ENCODE measurements at places on chromosomes 11 and 22. TPM values are rescaled to one million over a fixed set of nuclear protein-coding genes. Genes with fewer than 3 reads are reported as not detected.

PTGDR2 gene
- 0.52 TPM for total RNA-seq

F2 gene
- total RNA-seq, result not detected

GNAZ gene
- total RNA-seq, result 44.1 TPM

ZP1 gene
- total RNA-seq, result not detected

FGF4 gene
- not detected for total RNA-seq

DNA sequence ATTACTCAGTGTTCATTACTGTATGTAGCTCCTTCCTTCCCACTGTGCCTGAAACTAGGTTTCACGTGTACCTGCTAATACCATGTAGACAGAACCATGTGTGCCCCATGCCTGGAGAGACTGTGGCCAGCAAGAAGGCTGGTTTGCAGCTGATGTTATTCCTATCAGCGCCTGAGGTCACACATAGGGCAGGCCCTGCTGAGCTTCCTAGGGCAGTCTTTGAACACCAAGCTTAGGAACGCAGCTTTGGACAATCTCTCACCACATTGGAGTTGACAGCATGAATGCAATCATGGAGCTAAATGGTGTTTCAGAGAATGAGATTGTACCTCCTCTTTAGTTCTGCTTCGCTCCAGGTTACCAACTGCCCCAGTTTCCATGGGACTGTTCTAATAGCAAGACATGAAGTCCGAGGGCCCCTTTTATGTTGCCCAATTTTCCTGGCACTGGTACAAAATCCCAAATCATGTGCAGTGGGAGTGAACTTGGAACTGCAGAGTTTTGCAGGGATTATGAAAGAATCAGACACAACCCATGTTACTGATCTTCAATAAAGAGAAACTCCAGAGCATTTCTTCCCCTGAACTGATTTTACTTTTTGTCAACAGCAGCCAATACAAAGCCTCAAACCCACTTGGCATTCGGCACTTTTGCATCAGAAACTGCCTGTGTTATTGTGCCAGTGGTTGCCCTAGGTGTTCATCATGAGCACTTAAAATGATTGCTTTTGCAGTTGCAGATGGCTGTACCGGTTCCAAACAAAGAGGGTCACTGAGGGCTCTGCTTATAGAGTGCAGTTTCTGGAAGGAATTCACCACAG lies 154.2 kb upstream of the TTC12 start:
- H3K4me3 ChIP-seq, result no peak overlapping the region
- H3K27ac ChIP-seq, result no peak overlapping the region
- H3K27me3 ChIP-seq, result peaks cover 15% of the 10 kb centered on the region
- H3K4me1 ChIP-seq, result no peaks in the 10 kb centered on the region
- no peak for DNase-seq

DNA sequence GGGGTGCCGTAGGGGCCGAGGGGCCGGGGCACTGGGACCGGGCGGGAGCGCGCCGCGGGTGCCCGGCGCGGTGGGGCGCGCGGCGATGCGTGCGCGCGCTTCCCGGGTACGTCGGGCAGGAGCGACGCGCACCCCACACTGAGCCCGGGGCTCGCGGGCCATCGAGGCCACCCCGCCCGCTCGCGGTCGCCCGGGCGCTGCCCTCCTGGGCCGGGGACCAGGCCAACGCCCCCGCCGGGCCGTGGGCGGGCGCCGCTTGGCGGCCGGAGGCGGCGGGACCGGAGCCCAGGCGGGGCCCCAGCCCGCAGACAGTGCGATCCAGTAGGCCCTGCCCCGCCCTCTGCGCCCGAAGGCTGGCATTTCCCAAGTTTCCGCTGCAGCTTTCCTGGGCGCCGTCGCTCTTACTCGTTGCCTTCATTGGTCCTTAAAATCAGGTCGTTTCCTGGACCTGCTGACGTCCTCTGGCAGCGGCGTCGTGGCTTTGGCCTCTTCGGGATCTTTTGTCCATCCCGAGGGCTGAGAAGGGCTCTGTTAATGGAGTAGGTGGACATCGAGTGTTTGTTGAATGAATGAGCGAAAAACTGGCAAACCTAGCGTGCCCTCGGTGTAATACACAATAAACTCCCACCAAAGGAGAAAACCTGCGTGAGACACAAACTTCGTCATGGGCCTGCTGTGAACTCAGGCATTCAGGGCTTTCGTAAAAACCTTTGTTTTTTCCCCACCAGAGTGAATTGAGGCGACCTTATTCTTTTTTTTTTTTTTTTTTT lies 638 bp downstream of the PARVA start:
- peak overlapping the region; percentile 87 for H3K4me3 ChIP-seq
- DNase-seq, result no peak
- H3K27ac ChIP-seq, result no peak overlapping the region

DNA sequence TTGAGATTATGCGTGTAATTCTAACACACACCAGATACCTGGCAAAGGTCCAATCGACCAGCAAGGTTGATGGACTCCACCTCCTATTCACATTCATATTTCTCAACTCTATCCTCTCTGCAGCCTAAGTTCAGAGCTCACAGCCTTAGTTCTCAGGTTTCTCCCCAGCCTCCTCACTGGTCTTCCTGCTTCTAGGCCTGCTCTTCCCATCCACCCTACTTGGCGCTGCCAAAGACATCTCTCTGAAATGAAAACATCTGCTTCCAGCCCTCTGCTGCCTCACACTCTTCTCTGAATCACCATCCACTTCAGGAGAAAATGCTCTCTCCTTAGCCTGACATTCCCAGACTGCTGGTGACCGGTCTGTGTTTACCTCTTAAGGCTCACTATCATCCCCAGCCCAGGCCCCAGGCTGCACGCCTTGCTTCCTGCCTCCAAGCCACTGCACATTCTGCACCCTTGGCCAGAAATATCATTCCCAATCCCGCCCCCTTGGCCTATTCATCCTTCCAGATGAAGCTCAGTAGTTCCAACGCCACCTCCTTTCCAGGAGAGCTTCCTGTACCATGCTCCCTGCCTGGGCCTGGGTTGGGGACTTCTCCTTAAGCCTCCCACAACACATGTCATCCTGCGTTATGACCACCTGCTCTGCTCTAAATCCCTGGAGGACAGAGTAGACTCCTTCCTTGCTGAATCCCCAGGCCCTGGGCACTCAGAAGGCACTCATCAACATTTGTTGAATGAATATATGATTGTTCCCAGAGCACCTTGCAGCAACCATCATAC lies 3.5 kb downstream of the ARRB1 start:
- H3K4me1 ChIP-seq, result peaks cover 69% of the 10 kb centered on the region
- peak overlapping the region; percentile 28 for H3K4me3 ChIP-seq
- H3K27me3 ChIP-seq, result no peaks in the 10 kb centered on the region
- no peak for DNase-seq
- H3K27ac ChIP-seq, result peak overlapping the region; percentile 75

GRCh38 chr11:47778878-47779483 lies 11.8 kb upstream of the FNBP4 start:
- no peaks in the 10 kb centered on the region for H3K36me3 ChIP-seq
- no peak overlapping the region for H3K4me3 ChIP-seq
- H3K27me3 ChIP-seq, result no peaks in the 10 kb centered on the region
- no peaks in the 10 kb centered on the region for H3K4me1 ChIP-seq
- no peak for DNase-seq
- no peak overlapping the region for H3K27ac ChIP-seq

DNA sequence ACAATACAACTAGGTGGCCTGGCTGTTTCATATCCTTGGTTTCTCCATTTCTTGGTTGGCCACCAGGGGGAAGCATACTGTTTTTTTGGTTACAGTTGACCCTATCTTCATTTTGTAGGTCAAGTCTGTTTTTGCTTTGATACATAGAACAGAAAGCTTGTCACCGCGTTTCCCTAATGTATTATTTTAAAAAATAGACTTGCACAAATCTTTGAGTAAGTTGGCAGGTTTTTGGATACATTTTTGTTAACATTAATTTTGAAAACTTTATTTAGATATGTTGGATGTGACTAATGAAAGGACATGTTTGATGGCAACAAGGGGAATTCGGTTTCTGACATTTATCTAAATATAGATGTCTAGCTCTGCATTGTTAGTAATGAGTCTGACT lies 3.0 kb downstream of the NCR3LG1 start:
- peak overlapping the region; percentile 78 for H3K27ac ChIP-seq
- no peaks in the 10 kb centered on the region for H3K27me3 ChIP-seq
- peak overlapping the region; percentile 94 for H3K4me3 ChIP-seq
- H3K36me3 ChIP-seq, result no peaks in the 10 kb centered on the region
- H3K4me1 ChIP-seq, result peaks cover 27% of the 10 kb centered on the region

- H3K27ac ChIP-seq, result peak overlapping the region; percentile 56
- no peak for DNase-seq
- H3K36me3 ChIP-seq, result no peaks in the 10 kb centered on the region
- no peaks in the 10 kb centered on the region for H3K27me3 ChIP-seq
- peaks cover 32% of the 10 kb centered on the region for H3K4me1 ChIP-seq
These were observed 5.1 kb downstream of the PANX1 start for GRCh38 chr11:94133752-94134151.

DNA sequence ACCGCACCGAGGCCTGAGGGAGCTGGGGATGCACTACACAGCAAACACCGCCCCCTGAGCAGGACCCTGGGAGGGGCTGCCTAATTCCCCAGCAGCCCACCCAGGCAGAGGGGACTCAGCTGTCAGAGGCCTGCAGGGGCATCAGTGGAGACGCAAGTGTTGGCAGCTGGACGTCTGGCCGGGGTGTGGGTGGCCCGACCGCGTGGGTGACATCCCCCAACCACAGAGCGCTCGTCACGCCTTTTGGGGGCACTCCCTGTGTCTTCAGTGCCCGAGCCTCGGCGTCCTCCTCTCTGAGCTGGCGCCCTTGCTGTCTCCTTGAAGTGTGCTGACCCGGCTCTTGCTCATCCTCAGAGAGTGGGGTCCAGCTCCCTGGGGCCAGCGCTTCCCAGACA lies 150.2 kb downstream of the BRD1 start:
- peaks cover 5% of the 10 kb centered on the region for H3K4me1 ChIP-seq
- H3K27ac ChIP-seq, result no peak overlapping the region
- no peak overlapping the region for H3K4me3 ChIP-seq
- peaks cover 27% of the 10 kb centered on the region for H3K27me3 ChIP-seq

GRCh38 chr22:23424031-23424430 lies 156.1 kb downstream of the IGLL1 start:
- H3K4me1 ChIP-seq, result no peaks in the 10 kb centered on the region
- H3K4me3 ChIP-seq, result no peak overlapping the region
- no peak for DNase-seq
- H3K27ac ChIP-seq, result no peak overlapping the region

- H3K27ac ChIP-seq, result no peak overlapping the region
- no peak overlapping the region for H3K4me3 ChIP-seq
- H3K36me3 ChIP-seq, result no peaks in the 10 kb centered on the region
- peaks cover 12% of the 10 kb centered on the region for H3K27me3 ChIP-seq
- no peak for DNase-seq
These were observed 209.1 kb downstream of the BUD13 start for GRCh38 chr11:116563712-116564047.

DNA sequence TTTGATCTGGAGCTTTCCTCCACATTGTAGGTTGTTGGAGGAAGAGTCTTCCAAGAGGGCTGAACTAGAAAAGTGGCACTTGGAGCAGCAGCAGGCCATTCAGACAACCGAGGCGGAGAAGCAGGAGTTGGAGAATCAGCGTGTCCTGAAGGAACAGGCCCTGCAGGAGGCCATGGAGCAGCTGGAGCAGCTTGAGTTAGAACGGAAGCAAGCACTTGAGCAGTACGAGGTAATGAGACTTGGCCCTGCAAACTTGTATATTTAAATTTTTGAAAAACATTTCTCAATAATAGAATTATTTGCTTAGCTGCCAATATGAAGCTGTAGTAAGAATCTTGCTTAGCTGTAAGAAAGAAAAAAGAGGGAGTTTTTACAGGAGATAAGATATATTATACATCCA lies 84.0 kb downstream of the SWAP70 start:
- no peaks in the 10 kb centered on the region for H3K27me3 ChIP-seq
- no peak for DNase-seq
- H3K4me3 ChIP-seq, result no peak overlapping the region
- no peak overlapping the region for H3K27ac ChIP-seq
- H3K36me3 ChIP-seq, result no peaks in the 10 kb centered on the region
